ENCODE measurements at places on chromosomes 11 and 22. TPM values are rescaled to one million over a fixed set of nuclear protein-coding genes. Genes with fewer than 3 reads are reported as not detected.

Gene DCHS1
- total RNA-seq: 0.32 TPM

Gene GPHA2
- total RNA-seq: not detected

Gene APOBEC3H
- 137 TPM for total RNA-seq

Gene CST6
- not detected for total RNA-seq

Gene KCNJ11
- 0.99 TPM for total RNA-seq

Gene MYOD1
- not detected for total RNA-seq

Gene OR2AT4
- total RNA-seq: not detected

Gene HORMAD2
- not detected for total RNA-seq

Gene TSSK2
- total RNA-seq: not detected

DNA sequence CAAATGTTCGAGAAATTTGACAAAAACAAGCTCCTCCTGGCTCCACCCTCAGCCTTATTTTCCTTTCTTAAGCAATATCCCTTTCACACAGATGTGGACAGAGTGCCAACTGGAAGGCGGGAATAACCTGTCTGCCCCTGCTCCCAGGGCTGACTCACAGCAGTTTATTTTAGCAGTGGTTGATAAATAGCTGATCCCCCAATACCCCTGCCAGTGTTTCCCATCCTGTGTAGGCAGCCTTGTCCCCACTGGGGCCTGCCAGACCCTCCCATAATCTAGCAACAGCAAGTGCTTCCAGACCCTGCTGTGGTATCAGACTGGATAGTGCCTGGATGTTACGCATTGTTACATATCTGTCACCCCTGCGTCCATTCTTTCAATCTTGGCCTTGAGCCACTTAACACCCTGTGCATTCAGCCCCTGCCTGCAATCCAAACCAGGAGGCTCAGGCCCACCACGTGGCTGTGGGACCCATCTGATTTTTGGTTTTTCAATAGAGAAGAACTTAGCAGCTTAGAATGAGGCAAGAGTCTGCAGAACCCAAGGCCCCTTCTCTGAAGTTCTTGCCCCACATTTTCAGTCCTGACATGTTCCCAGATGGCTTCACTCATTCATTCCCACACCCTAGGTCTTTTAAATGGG, 53.7 kb downstream of the PARVA start:
- no peaks in the 10 kb centered on the region for H3K36me3 ChIP-seq
- no peak overlapping the region for H3K27ac ChIP-seq
- DNase-seq: no peak
- H3K27me3 ChIP-seq: peaks cover 3% of the 10 kb centered on the region

- DNase-seq: no peak
- H3K36me3 ChIP-seq: no peaks in the 10 kb centered on the region
- no peak overlapping the region for H3K27ac ChIP-seq
- peaks cover 3% of the 10 kb centered on the region for H3K27me3 ChIP-seq
Measured at GRCh38 chr11:14114786-14115185, 152.3 kb downstream of the SPON1 start.

GRCh38 chr11:129596351-129596750, 219.3 kb upstream of the TMEM45B start:
- no peak overlapping the region for H3K4me3 ChIP-seq
- H3K4me1 ChIP-seq: no peaks in the 10 kb centered on the region
- peaks cover 3% of the 10 kb centered on the region for H3K27me3 ChIP-seq
- DNase-seq: no peak
- H3K36me3 ChIP-seq: no peaks in the 10 kb centered on the region

DNA sequence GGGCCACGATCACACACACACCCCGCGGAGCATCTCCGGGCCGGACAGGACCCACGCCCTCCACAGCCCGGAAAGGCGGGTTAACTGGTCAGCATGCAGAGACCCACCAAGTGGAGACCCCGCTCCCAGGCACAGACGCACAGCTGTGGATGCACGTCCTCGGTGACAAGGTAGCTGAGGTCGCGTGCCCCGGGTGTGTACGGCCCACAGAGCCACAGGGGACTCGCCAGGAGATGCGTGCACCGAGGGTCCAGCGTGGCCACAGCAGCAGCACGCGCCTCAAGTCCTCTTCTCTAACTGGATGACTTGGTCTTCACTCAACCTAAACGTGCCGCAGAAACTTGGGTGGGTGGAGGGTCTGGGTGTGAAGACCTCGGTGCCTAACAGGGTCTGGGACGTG, 5.5 kb downstream of the H19 start:
- no peak for DNase-seq
- no peak overlapping the region for H3K27ac ChIP-seq
- H3K4me1 ChIP-seq: no peaks in the 10 kb centered on the region
- no peak overlapping the region for H3K4me3 ChIP-seq

DNA sequence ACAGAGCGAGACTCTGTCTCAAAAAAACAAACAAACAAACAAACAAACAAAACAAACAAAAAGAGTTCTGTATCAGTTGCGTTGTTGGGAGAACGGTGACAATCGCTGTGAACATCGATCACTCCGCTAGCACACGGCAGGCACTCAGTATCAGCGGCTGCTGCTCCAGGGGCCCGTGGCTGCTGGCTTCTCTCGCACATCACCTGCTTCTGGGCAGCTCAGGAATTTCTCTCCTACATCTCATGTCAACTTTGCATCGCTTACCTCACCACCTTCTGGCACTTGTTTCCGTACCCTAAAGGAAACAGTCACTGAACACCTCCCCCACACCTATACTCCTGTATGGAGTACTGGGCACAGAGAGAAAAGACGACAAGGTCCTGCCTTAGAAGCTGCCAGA, 70.3 kb upstream of the WNT7B start:
- H3K27me3 ChIP-seq: peaks cover 15% of the 10 kb centered on the region
- H3K4me1 ChIP-seq: peaks cover 15% of the 10 kb centered on the region
- H3K36me3 ChIP-seq: no peaks in the 10 kb centered on the region
- H3K27ac ChIP-seq: no peak overlapping the region
- no peak for DNase-seq
- H3K4me3 ChIP-seq: no peak overlapping the region

DNA sequence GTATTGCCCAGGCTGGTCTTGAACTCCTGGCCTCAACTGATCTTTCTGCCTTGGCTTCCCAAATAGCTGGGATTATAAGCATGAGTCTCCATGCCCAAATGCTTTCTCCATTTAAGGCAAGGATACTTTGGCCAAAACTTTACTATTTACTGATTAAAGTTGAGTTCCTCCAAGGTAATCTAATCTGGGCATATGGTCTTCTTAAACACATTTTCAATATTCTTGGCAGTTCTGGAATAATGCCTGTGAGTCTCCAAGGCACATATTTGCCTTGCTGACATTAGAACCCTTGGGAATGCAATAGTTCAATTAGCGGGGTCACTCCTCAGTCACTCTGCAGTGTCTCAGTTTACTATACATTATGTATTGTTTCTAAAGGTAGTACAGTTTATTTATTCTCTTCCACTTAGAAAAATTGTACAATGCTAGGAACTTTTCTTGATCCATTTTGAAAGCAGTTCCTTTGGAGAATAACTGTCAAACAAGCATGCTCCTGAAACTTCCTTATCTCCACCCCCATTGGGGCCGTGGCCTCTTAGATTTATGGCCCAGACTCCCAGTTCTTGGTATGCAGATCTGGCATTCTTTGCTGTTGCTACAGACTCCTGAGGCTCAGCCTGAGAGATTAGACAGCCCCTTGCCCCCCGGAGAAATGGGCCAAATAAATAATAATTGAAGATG, 13.1 kb upstream of the RAB38 start:
- H3K4me1 ChIP-seq: no peaks in the 10 kb centered on the region
- H3K27me3 ChIP-seq: peaks cover 15% of the 10 kb centered on the region
- H3K36me3 ChIP-seq: peaks cover 8% of the 10 kb centered on the region
- no peak for DNase-seq
- no peak overlapping the region for H3K27ac ChIP-seq
- H3K4me3 ChIP-seq: no peak overlapping the region

- H3K27me3 ChIP-seq: no peaks in the 10 kb centered on the region
- DNase-seq: peak; percentile 41
- H3K27ac ChIP-seq: peak overlapping the region; percentile 95
- H3K36me3 ChIP-seq: peaks cover 60% of the 10 kb centered on the region
- H3K4me1 ChIP-seq: peaks cover 62% of the 10 kb centered on the region
- peak overlapping the region; percentile 93 for H3K4me3 ChIP-seq
Measured at GRCh38 chr11:88335284-88335683, 2.3 kb downstream of the CTSC start.

- peaks cover 17% of the 10 kb centered on the region for H3K27me3 ChIP-seq
- no peak overlapping the region for H3K4me3 ChIP-seq
- no peak for DNase-seq
- H3K36me3 ChIP-seq: no peaks in the 10 kb centered on the region
- no peak overlapping the region for H3K27ac ChIP-seq
- peaks cover 21% of the 10 kb centered on the region for H3K4me1 ChIP-seq
Measured at GRCh38 chr11:102494216-102494615, 36.3 kb downstream of the MMP7 start.

DNA sequence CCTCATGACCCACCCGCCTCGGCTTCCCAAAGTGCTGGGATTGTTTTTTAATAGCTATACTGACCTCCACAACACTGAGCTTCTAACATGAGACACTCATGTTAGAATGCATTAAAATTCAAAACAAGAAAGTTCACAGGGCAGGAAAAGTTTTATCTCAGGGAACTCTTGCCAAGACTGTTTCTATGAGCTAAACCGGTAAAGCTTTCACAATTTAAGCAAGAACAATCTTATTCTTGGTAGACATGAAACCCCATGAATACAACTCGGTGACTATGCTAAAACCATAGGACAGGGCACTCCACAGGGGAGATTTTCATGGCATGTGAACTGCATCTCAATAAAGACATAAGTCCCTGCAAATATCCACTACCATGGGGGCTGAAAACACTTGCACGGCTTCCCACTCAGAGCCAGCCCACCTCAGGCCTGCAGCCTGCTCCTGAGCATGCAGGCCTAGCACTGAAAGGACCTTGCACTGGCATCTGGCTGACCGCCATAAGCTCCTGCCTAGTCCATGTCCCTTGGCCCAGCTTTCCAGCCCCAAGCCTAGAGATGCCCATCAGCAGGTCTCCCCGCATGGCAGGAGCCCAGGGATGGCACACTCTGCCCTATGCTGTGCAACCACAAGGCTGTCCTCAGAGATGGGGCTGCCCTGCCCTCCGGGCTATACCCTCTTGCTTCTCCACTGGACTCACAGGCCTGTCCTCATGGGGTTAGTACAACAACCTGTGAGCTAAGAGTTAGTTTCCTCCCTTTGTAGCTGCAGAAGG, 58.4 kb downstream of the DGCR2 start:
- H3K4me1 ChIP-seq: no peaks in the 10 kb centered on the region
- no peak overlapping the region for H3K27ac ChIP-seq
- peaks cover 35% of the 10 kb centered on the region for H3K36me3 ChIP-seq
- DNase-seq: peak; percentile 22
- H3K4me3 ChIP-seq: no peak overlapping the region

- no peaks in the 10 kb centered on the region for H3K4me1 ChIP-seq
- H3K36me3 ChIP-seq: no peaks in the 10 kb centered on the region
- H3K27me3 ChIP-seq: no peaks in the 10 kb centered on the region
- DNase-seq: no peak
- H3K27ac ChIP-seq: no peak overlapping the region
- H3K4me3 ChIP-seq: no peak overlapping the region
Measured at GRCh38 chr11:41879214-41879613, 419.8 kb upstream of the LRRC4C start.

DNA sequence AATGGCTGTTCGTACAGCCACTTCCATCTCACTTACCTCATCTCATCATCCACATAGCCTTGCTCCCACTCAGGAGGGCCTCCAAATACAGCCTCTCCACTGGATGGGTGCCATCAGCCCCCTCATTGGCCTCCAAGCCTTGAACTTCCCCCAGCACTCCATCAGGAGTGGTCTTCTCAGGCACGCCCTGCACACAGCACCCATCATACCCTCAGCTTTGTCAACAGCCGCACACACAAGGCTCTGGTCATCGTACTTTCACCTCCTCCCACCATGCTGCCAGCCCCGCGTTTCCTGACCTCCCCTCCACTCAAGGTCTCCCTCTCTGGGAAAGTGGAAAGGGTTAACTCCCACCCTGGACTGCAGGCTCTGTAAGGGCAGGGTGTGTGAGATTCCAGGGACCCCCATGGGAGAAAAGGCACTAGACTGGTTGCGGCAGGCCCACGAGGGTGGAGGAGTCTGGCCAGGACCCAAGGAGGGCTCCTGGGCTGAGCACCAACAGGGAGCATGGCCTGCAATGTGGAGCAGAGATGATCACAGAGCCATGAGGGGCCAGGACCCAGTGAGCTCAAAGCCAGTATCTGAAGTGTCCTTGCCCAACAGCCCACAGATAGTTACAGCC, 21.0 kb upstream of the SCARF2 start:
- DNase-seq: no peak
- peaks cover 13% of the 10 kb centered on the region for H3K36me3 ChIP-seq
- H3K4me1 ChIP-seq: peaks cover 23% of the 10 kb centered on the region
- no peak overlapping the region for H3K4me3 ChIP-seq
- no peaks in the 10 kb centered on the region for H3K27me3 ChIP-seq

DNA sequence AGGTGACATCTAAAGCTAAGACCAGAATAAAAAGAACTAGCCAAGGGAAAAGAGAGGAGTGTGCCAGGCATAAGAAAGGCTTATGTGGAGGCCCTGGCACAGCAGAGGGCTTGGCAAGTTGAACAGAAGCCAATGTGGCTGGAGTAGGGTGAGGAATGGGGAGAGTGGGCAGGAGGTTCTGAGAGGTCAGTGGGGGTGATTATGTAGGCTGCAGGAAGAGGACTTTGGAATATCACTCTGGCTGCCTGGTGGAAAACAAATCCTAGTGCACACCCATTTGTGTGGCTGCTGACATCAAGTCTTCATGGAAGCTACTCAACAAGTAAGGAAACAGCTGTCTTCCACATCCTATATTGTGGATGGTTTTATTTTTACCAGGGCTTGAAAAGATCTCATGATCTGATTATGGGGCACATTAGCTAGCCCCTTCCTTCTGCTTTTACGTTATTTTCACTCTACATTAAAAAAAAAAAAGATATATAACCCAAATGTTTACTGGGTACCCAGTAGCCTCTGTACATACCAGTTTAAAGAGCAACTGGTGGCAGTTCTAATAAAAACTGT, 3.4 kb downstream of the MRPL16 start:
- H3K4me1 ChIP-seq: peaks cover 32% of the 10 kb centered on the region
- peak overlapping the region; percentile 42 for H3K27ac ChIP-seq
- H3K27me3 ChIP-seq: no peaks in the 10 kb centered on the region
- no peak for DNase-seq

GRCh38 chr11:108436594-108436993, 30.7 kb downstream of the C11orf65 start:
- no peak overlapping the region for H3K4me3 ChIP-seq
- H3K27me3 ChIP-seq: no peaks in the 10 kb centered on the region
- H3K36me3 ChIP-seq: no peaks in the 10 kb centered on the region

GRCh38 chr11:86591631-86592030, 80.8 kb downstream of the ME3 start:
- H3K27me3 ChIP-seq: peaks cover 7% of the 10 kb centered on the region
- H3K36me3 ChIP-seq: peaks cover 4% of the 10 kb centered on the region
- H3K4me3 ChIP-seq: no peak overlapping the region
- H3K4me1 ChIP-seq: peaks cover 24% of the 10 kb centered on the region

DNA sequence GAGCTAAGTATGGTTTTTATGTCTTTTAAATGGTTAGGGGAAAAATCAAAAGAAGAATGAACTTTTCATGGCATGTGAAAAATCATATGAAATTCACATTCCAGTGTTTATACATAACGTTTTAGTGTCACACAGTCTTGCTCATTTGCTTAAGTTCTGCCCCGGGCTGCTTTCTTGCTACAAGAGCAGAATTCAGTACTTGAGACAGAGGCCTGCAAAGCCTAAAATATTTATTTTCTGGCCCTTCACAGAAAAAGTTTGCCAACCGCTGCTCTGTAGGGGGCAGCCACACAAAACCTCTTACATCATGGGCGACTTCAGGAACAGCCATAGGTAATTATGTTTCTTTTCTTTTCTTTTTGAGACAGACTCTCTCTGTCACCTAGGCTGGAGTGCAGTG, 1.0 kb upstream of the ATG2A start:
- no peaks in the 10 kb centered on the region for H3K27me3 ChIP-seq
- H3K36me3 ChIP-seq: peaks cover under 1% of the 10 kb centered on the region

- H3K36me3 ChIP-seq: no peaks in the 10 kb centered on the region
- H3K4me3 ChIP-seq: no peak overlapping the region
- H3K27ac ChIP-seq: no peak overlapping the region
- H3K4me1 ChIP-seq: no peaks in the 10 kb centered on the region
- DNase-seq: no peak
Measured at GRCh38 chr11:109789901-109790300, 303.3 kb upstream of the ZC3H12C start.
